ENCODE measurements at places on chromosomes 13 and 19.

- peak; percentile 18 for DNase-seq
Observed at GRCh38 chr13:22074403-22074802, 403.5 kb downstream of the FGF9 start.

GRCh38 chr19:364496-365287 lies 20.1 kb upstream of the MIER2 start:
- no peak for DNase-seq

DNA sequence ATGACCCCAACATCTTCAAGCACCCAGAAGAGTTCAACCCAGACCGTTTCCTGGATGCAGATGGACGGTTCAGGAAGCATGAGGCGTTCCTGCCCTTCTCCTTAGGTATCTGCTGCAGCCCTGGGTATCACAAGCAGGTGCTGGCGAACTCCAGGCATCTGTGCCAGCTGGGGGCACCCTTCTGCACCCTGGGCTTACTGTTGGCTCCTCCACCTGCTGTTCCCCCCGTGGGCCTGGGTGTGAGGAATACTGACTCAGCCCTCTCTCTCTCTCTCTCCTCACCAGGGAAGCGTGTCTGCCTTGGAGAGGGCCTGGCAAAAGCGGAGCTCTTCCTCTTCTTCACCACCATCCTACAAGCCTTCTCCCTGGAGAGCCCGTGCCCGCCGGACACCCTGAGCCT lies 13.0 kb downstream of the CYP2S1 start:
- no peak for DNase-seq

DNA sequence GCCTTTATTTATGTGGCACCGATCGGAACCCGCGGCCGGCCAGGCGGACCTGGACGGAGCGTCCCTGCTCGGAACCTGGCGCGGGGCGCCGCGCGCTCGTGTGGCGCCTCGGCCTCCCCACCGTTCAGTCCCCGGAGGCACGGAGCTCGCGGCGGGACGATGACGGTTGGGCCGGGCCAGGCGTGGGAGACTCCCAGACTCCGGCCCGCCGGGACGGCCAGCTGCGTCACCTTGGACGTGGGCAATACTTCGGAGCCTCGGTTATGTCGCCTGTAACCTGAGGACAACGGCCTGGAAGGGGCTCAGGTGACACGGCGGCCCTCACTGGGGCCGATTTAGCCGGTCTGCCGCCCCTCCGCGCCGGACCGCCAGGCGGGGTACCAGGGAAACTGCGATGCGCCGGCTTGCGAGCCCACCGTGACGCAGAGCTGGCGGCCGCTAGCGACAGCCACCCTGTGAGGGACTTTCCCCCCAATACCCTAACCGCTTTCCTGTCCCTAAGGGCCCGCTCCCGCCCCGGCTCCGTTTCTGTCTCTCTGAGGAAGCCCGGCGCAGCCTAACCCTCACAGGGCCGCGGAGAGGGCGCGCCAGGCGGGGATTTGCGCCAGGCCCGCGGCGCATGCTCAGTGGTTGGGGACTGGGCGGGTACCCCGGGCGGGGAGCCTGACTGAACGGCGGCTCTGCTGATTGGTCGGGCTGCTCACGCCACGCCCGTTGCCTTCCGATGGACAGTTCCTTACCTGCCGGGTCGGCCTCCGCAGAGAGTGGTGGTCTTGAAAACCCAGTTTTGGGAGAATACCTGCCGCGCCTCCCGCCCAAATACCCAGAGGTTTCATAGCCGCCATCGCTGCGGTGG lies 109.5 kb upstream of the DOCK9 start:
- peak; percentile 93 for DNase-seq

- no peak for DNase-seq
Observed at GRCh38 chr13:71054358-71054757, 812.6 kb downstream of the DACH1 start.

- peak; percentile 29 for DNase-seq
Observed at GRCh38 chr19:34428549-34429285, 536 bp downstream of the UBA2 start.

DNA sequence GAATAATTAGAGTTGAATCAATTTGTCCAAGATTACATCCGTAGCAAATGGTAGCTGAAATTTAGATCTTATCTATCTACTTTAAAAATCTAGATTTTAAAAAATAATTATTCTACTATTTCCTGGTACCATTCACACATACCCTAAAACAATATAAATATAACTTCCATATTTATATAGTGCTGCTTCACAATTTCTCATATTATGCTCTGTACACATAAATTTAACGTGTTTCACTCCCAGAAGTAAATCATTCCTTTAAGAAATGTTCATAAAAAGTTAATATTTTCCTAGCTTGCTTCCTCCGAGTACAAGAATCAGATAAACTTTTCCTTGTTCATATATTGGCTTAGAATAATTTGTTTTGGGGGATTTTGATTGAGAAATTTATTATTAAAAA lies 857.0 kb upstream of the SPRY2 start:
- DNase-seq = no peak

GRCh38 chr13:27149702-27150101 lies 21.9 kb downstream of the USP12 start:
- no peak for DNase-seq

DNA sequence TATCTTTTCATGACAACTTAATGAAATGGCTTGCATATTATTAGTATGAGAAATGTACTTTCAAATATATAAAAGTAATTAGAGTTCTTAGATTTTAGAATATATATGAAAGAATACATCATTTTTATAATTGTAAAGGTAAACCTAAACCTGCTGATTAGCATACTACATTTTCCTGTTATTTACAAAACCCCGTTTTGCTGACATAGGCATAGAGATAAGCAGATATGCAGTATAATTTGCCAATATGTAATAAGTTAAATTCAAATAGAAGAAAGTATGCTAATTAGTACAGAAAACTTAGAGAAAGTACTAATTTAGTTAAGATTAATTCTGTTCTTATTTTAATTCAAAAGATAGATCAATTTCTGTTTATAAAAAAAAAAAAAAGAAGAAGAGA lies 21.5 kb downstream of the MAB21L1 start:
- no peak for DNase-seq

Measured in stimulated activated CD4-positive, alpha-beta T cell treated with anti-CD3 and anti-CD28 coated beads, Interleukin-4, amount 100 ng/mL, for 24 hours (primary cell).